AG04449 (cell line): ENCODE measurements at places on chromosomes 7 and 10.

GRCh38 chr7:4682621-4683042 lies 537 bp downstream of the FOXK1 start:
- DNase-seq = no peak

DNA sequence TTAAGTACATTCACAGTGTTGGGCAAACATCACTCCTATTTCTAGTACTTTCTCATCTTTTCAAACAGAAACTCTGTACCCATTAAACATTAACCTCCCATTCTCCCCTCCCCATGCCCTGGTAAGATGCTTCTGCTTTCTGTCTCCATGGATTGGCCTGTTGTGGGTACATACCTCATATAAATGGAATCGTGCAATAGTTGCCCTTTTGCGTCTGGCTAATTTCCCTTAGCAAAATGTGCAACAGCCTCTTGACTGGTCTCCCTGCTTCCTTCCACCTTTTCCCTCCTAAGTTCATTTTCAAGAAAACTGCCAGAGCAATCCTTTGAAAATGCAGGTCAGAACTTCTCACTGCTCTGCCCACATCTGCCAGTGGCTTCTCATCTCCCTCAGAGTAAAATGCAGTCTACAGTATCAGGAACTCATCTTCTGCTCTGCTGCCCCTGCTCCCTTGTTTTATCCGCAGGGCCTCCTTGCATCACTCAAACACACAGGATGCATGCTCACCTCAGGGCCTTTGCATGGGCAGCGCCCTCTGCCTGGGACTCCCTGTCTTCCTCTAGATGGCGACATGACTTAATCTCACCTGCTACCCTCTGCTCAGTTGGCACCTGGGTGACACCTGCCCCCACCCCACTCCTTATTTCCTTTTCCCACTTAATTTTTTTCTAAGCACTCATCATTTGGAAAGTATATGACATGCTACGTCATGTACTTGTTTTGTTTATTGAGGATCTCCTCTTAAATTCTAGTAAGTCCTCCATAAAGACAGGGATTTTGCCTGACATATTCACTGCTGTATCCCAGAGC lies 44.3 kb upstream of the ECHDC3 start:
- no peak for DNase-seq

DNA sequence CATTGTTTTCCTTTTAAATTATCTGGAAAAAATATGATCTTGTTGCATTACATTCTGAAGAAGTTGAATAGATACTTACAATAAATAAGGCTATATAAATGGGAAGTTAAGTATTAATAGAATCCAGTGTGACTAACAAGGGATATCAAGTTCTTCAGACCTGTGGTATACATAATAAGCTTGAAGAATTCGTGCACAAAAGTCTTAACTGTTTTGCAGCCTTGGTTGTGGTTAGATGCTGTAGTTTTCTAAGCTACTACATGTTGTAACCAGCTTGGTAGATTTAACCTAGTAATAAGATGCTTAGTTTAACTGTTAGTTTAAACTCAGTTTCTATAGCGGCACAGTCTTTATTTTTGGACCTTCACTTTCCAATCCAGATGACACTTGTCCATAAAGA lies 106.2 kb upstream of the GLCCI1 start:
- DNase-seq = no peak

GRCh38 chr7:30752979-30753378 lies 1.0 kb downstream of the INMT start:
- no peak for DNase-seq

- DNase-seq = peak; percentile 73
Measured at GRCh38 chr10:3468919-3469638, 296.5 kb upstream of the PITRM1 start.

DNA sequence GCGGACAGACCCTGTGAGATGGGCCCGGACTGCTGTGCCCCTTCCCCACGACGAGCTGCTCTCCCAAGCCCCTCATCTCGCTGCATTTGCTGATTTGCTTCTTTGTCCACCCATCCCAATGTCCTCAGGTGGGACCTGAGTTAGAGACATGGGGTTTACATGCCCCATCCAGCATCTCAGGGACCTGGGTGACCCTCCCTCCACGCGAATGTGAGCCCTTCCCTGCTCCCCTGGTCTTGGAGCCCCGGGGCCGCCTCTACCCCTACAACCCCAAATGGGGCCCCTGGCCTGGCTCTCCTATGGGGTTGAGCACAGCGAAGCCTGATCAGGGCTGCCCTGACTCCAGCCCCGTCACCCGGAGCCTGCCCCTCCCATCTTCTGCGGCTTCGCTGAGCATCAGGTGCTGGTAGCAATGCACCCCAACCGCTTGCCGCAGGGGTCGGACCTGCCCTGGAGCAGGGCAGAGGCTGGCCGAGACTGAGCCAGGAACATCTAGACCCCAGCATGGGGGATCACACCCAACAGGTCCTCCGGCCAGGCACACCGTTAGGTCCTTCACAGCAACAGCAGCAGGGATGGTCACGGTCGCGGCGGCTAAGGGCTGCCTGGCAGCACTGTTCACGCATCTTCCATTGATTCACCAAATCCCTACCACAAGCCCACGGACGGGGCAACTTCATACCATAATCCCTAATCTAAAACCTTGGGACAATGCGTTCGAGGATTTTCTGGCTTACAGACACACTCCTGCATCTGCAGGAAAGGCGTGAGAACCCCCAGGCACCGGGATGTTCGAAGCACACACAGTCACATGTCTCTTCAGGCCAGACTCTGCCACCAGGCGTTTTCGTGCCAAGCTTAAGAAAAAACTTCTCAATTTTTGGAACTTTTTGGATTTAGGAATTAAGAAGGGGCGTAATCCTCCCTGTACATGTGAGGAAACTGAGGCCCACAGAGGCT lies 15.5 kb downstream of the WDR86 start:
- DNase-seq = no peak

GRCh38 chr7:151518105-151518946 lies 1.4 kb downstream of the RHEB start:
- DNase-seq = no peak

GRCh38 chr7:2279896-2280295 lies 34.3 kb downstream of the SNX8 start:
- no peak for DNase-seq

GRCh38 chr10:127524229-127524628 lies 24.9 kb upstream of the NPS start:
- no peak for DNase-seq

DNA sequence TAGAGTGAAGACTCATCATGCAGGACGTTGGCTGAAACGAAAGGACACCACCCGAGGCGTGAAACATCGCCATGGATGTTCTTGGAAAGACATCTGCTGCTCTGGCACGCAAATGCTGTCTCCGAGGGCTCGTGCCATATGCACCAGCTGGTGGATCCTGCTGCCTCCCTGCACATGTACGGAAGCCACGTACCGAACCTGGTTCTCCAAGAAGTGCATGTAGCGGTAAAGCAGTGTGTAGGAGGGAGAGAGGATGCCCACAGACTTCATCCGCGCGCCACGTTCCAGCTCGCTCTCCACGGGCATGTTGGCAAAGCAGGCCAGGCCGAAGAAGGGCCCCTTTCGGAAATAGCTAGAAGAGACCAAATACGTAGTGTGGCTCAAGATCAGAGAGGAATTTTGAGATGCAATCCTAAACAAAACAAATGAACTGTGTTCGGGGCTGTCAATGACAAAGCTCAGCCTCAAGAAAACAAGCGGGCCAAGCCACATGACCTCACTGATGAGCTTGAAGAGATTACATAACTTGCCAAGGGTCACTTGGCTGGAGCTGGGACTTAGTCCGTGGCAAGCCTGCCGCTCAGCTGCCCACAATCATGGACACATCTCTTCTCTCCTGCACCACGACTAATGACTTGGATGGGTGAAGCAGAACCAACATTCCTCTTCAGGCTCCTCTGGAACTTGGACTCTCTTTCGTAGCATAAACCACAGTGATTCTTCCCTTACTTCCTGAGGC lies 16.5 kb downstream of the DENND11 start:
- DNase-seq = no peak

DNA sequence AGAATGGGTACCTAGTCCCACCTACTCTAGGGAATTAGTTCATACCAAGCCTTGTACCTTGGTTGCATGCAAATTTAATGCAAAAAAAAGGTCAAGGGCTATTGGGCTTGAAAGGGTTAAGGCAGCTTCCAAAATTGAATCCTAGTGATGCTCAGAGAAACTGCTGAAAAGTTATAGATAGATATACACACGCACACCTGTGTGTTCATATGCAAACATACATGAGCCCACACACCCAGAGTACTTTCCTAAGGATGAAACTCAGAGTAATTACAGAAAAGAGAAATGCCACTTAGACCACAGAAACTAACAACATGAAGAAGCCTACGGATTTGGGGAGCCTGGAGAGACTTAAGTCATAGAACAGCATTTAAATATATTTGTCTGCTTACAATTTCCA lies 1.5 kb downstream of the SLC25A13 start:
- no peak for DNase-seq

DNA sequence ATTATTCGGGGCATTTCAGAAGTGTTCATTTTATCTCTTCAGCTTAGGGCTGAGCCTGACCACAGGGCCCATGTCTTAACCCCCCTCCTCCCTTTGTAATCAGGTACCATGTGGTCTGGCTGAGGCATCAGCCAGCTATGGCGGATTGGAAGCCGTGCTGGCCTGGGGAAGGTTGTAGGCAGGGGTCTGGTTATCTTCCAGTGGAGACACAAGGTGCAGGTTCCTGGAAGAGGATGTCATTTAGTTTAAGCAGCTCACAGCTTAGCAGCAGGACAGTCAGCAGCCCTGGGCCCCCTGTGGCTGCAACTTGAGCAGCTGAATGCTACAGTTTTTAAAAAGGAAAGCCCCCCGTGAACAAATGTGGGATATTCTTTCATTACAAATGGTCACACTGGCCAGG lies 22.1 kb downstream of the BAG3 start:
- no peak for DNase-seq

DNA sequence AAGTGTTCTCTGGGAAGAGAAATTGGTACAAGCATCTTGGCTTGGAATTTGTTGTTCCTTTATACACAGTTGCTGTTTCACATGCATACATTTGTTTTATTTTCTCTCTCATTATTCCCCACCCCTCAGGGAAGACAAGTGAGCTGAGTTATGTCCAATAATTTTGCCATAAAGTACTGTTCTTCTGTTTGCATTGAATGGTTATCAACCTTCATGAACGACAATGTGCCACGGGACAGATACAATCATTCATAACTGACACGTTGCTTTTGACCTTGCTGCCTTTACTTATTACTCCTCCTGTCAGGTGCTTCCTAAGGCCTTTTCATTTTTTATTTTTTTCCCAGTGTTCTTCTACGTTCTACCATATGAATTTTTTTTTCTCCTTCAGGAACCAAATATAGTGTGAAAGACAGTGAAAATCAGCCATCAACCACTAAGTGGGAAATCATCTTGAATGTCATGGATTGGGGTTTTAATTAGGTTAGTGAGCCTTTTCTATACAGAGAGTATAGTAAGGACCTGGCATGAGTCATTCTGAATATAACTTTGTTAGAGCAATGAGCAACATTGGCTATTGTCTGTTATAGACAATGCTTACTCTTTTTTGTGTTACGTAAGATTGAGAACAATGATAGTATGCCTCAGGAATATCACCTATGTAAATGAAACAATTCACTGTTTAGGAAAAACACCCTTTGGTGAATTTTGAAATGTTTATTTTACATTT lies 383.2 kb downstream of the MALRD1 start:
- no peak for DNase-seq

- DNase-seq = peak; percentile 89
Measured at GRCh38 chr7:471866-472639, 47.6 kb downstream of the PDGFA start.

GRCh38 chr10:93384006-93384405 lies 98.1 kb downstream of the MYOF start:
- DNase-seq = no peak

DNA sequence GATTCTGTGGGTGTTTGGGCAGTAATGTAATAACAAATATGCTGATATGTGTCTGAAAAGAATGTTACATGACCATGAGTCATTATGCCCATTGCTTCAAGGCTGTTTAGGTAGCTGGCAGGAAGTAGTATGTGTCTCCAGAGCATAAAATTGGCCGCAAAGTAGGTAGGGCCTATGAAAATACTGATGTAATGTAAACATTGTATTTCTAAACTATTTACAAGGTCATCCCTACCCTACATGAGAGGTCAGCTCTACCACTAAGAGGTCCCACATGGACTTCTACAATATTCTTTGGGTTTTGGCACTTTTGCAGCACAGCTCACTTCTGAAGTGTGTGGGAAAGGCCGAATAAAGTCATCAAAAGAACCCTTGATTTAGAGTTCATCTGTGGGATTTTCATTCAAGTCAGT lies 301.9 kb downstream of the AHR start:
- peak; percentile 90 for DNase-seq
